Effector memory CD8-positive, alpha-beta T cell (primary cell): ENCODE measurements at places on chromosomes 7 and 10.
A peak's percentile ranks its signal among the peaks of the same experiment; 100 is the strongest.

DNA sequence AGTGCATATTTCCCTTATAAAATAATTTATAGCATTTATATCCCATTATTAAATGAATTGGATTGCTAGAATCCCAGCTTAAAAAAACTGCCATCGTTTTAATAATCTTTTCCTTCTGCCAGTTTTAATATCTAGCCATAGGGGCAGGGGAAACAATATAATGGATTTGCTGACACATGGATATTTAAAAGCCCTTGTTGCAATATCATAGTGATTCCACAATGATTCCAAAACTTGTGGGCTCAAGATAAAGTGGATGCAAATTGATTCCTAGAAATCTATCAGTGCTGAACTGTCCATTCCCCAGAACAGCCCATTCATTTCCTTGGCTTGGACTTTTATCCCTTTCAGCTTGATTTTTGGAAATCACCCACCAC is 2.6 kb downstream of the CPA2 start:
- DNase-seq, result no peak

- DNase-seq, result peak; percentile 90
These were observed 6.9 kb upstream of the CYP2E1 start for GRCh38 chr10:133520193-133520738.

GRCh38 chr7:17626235-17626634 is 314.1 kb downstream of the SNX13 start:
- no peak for DNase-seq

GRCh38 chr10:110584006-110584405 is 16.5 kb downstream of the SMC3 start:
- no peak for DNase-seq

GRCh38 chr10:51368943-51369342 is 294.7 kb downstream of the PRKG1 start:
- DNase-seq, result no peak

DNA sequence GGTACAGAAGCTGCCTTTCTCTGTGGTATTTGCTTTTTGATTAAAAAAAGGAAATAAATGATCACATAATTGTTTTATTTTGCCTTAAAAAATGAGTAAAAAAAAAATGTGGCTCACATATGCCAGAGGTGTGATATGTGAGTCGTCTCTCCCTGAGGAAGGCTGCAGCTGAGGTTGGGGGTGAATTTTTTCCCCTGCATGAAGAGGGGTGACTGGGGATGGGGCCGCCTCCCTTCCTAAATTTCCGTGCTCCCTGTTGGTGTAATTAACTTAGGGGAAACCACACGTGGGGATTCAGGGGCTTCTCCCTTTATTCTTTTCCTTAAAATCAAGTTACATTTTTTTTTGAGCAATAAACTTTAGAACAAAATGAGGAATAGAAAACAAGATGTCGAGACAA is 35.4 kb downstream of the MGMT start:
- no peak for DNase-seq

DNA sequence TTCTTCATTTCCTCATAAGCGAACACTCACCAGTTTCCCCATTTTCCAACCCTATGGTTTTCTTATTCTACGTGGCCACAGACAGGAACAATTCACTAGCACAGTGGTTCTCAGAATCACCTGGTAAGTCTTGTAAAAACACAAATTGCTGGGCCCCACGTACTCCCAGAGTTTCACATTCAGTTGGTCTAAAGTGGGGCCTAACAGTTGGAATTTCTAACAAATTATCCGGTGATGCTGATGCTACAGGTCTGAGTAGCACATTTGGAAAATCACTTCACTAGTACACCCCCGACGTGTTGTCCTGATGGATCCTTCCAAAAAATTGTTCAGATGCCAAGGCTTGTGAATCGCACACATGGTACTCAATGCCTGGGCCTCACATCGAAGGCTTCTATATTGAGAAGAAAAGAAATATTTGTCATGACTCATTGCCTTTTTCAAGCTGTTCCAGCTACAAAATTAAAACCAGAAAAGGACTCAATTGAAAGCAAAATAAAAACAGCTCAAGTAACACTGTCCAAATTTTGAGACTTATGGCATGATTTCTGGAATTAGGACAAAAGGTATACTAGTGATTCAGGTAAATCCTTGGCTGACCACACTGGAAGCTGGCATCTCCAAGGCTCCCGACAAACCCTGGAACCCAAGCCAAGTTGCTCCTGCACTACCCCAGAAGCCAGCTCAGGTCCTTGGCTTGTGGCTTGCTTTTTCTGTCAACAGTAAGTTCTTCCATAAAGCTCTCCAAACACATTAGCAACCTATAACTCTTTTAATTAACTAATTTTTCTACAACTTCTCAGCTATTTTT is 12.9 kb upstream of the VIM start:
- DNase-seq, result no peak

- no peak for DNase-seq
These were observed 116.9 kb downstream of the EVX1 start for GRCh38 chr7:27359181-27360125.

GRCh38 chr10:28540145-28540544 is 7.2 kb downstream of the WAC start:
- DNase-seq, result no peak
